ENCODE measurements at places on chromosomes 6 and 20.
A peak's percentile ranks its signal among the peaks of the same experiment; 100 is the strongest.

DNA sequence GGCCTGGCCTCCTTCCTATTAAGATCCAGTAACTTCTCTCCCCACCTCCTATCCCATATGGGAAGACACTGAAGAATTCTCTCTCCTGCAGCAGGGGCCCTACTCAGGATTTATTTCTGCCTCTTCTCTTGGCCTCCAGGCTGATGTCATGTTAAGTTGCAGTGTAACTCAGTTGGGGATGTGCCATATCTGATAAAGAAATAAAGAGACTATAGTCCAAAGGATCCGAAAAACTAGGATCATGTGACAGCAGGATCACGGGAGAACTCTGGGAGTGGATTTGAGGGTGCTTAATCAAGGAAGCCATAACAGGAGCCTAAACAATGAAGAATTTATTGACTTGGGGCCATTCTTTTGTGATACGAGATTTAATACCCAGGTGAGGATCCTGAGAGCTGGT, 38.5 kb upstream of the TGM6 start:
- DNase-seq = no peak
- H3K4me1 ChIP-seq = no peaks in the 10 kb centered on the region
- H3K36me3 ChIP-seq = no peaks in the 10 kb centered on the region
- no peak overlapping the region for H3K27ac ChIP-seq

GRCh38 chr6:153523390-153523789, 392.3 kb upstream of the RGS17 start:
- no peaks in the 10 kb centered on the region for H3K4me1 ChIP-seq
- no peak for DNase-seq
- H3K4me3 ChIP-seq = no peak overlapping the region
- no peaks in the 10 kb centered on the region for H3K27me3 ChIP-seq
- H3K27ac ChIP-seq = no peak overlapping the region

GRCh38 chr20:32024683-32025295, 14.6 kb downstream of the CCM2L start:
- no peaks in the 10 kb centered on the region for H3K36me3 ChIP-seq
- no peak overlapping the region for H3K4me3 ChIP-seq
- no peak overlapping the region for H3K27ac ChIP-seq
- H3K27me3 ChIP-seq = peaks cover 59% of the 10 kb centered on the region
- H3K4me1 ChIP-seq = peaks cover 3% of the 10 kb centered on the region
- DNase-seq = no peak

- H3K4me3 ChIP-seq = no peak overlapping the region
- H3K36me3 ChIP-seq = no peaks in the 10 kb centered on the region
- no peaks in the 10 kb centered on the region for H3K27me3 ChIP-seq
- peaks cover 5% of the 10 kb centered on the region for H3K4me1 ChIP-seq
- no peak for DNase-seq
Observed at GRCh38 chr6:16397623-16398022, 159.2 kb downstream of the GMPR start.

GRCh38 chr6:168122011-168122410, 43.0 kb upstream of the FRMD1 start:
- no peak overlapping the region for H3K4me3 ChIP-seq
- peaks cover 3% of the 10 kb centered on the region for H3K27me3 ChIP-seq
- no peak overlapping the region for H3K27ac ChIP-seq
- peak; percentile 41 for DNase-seq
- no peaks in the 10 kb centered on the region for H3K4me1 ChIP-seq
- no peaks in the 10 kb centered on the region for H3K36me3 ChIP-seq

DNA sequence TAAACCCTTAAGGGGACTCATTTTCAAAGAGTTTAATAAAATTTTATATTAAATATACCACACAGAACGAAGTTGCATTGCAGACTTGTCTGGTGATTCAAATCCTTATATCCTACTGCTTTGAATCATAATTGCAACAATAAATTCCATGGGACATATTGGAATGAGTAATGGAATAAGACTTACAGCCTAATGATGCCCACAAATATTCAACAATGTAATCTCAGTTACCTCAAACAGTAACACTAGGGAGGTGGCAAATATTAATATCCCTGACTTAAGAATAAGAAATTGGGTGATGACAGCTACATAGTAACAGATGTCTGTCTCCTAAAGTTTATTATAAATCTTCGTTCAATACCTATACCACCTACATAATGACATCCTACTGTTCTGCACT, 52.6 kb downstream of the BMP5 start:
- H3K27me3 ChIP-seq = no peaks in the 10 kb centered on the region
- no peaks in the 10 kb centered on the region for H3K4me1 ChIP-seq
- H3K27ac ChIP-seq = no peak overlapping the region
- no peaks in the 10 kb centered on the region for H3K36me3 ChIP-seq
- no peak for DNase-seq

DNA sequence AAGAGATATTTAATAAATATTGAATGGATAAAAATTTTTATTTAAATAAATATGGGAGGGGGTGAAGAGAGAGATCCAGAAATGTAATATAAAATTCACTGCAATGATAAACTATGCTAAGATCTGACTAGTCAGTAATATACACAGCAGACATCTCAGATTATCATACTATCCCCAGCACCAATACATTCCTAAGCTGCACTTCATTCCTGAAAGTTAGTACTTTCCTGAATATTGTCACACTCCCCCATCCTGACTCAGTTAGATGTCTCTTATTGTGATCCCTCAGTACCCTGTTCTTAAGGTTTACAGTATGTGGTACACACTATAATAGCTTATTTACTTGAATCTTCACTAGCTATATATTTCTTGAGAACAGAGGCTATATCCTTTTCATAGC, 88.3 kb upstream of the KCNQ5 start:
- no peak overlapping the region for H3K27ac ChIP-seq
- H3K36me3 ChIP-seq = no peaks in the 10 kb centered on the region
- H3K4me3 ChIP-seq = no peak overlapping the region
- no peaks in the 10 kb centered on the region for H3K27me3 ChIP-seq

GRCh38 chr6:21598674-21599023, 5.1 kb downstream of the SOX4 start:
- H3K4me1 ChIP-seq = peaks cover 13% of the 10 kb centered on the region
- no peak for DNase-seq
- H3K4me3 ChIP-seq = peak overlapping the region; percentile 67
- H3K27ac ChIP-seq = no peak overlapping the region
- H3K36me3 ChIP-seq = no peaks in the 10 kb centered on the region

DNA sequence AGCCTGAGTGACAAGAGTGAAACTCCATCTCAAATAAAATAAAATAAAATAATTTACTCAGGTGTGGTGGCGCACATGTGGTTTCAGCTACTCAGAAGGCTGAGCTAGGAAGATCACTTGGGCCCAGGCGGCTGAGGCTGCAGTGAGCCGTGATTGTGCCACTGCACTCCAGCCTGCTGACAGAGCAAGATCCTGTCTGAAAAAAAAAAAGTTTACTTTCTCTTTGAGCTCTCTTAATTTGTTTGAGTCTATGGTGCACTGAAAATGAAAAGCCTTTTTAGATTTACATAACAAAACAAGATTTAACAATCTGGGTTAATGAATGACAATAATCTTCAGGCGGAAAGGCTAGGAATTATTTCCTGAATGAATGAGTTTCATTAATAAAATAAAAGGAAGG, 23.3 kb upstream of the NHSL1 start:
- H3K4me3 ChIP-seq = no peak overlapping the region
- H3K27ac ChIP-seq = no peak overlapping the region
- no peak for DNase-seq
- no peaks in the 10 kb centered on the region for H3K36me3 ChIP-seq
- H3K4me1 ChIP-seq = no peaks in the 10 kb centered on the region
- no peaks in the 10 kb centered on the region for H3K27me3 ChIP-seq

DNA sequence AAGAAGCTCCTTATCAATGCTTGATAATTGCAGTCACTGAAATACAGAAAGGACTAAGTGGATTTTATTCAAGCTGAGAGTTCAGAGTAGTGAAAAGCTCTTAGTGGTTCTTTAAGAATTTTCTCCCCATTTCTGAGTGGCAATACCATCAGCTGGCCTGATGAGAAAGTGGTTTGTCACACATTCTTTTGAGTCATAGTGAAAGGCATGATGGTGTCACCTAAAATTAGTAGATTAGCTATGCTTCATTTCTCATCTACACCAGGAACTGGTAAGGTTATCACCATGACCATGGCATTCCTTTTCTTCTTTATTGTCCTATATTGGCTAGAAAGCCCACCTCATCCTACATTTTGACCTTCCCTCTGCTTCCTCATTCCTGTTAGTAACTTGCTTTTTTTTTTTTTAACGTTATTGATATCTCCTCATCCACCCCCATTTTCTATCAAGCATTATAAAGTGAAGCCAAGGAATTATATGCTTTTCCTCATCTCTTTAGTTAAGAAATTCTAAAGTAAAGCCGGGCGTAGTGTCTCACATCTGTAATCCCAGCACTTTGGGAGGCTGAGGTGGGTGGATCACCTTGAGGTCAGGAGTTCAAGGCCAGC, 67.4 kb upstream of the LOC128125822 start:
- DNase-seq = no peak
- H3K36me3 ChIP-seq = no peaks in the 10 kb centered on the region
- peaks cover 3% of the 10 kb centered on the region for H3K4me1 ChIP-seq

GRCh38 chr20:38585404-38586180, 4.6 kb downstream of the ADIG start:
- no peaks in the 10 kb centered on the region for H3K36me3 ChIP-seq
- peaks cover 4% of the 10 kb centered on the region for H3K4me1 ChIP-seq
- no peak for DNase-seq
- peaks cover 3% of the 10 kb centered on the region for H3K27me3 ChIP-seq
- H3K4me3 ChIP-seq = no peak overlapping the region
- H3K27ac ChIP-seq = no peak overlapping the region

DNA sequence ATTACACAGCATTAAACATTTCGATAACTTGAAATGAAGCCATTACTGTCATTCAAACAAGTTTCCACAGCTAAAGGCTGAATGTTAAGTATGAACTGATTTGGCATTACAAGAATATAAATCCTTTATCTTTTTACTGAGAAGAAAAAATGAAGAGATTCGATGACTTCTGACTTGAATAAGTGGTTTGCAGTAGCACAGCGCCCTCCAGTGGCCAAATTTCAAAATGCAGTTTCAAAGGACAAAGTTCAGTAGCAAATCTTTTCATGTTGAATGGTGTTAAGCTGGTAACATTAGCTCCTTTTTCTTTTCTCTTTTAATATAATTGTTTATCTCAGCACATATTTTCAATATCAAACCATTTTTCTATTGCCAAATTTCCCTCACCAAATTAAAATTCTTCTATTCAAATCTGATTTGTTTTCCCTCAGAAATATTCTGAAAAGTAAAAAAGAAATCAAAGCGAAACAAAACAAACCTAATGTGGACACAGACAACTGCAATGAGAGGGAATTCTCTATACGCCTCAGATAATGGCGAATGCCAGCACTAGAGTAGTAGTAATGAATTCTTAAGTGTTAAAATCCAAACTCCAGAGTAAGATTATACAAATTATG, 145.7 kb downstream of the BTBD9 start:
- no peaks in the 10 kb centered on the region for H3K27me3 ChIP-seq
- peak; percentile 84 for DNase-seq
- H3K27ac ChIP-seq = no peak overlapping the region
- H3K36me3 ChIP-seq = no peaks in the 10 kb centered on the region
- peaks cover 1% of the 10 kb centered on the region for H3K4me1 ChIP-seq

DNA sequence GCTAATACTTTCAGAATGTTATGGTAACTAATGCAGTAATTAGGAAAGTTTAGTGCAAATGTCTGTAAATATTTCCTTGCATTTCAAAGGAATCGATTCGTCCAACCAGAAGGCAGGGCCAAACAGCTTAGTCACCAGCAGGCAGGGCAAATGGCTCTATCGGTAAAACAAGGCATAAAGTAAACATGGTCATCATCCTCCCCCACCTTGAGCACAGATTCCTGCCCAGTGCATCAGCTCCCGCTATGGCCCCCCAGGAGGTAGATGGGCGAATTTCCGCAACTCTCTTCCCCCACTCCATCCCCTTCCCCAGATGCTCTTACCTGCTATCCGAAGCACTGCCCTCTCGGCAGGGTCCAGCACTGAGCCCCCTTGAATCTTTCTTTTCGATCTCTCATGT, 103.8 kb upstream of the BEND6 start:
- no peak overlapping the region for H3K27ac ChIP-seq
- H3K36me3 ChIP-seq = no peaks in the 10 kb centered on the region
- H3K4me3 ChIP-seq = peak overlapping the region; percentile 48
- no peak for DNase-seq
- no peaks in the 10 kb centered on the region for H3K27me3 ChIP-seq

- peaks cover 30% of the 10 kb centered on the region for H3K36me3 ChIP-seq
- peaks cover 5% of the 10 kb centered on the region for H3K27me3 ChIP-seq
- no peaks in the 10 kb centered on the region for H3K4me1 ChIP-seq
- H3K4me3 ChIP-seq = peak overlapping the region; percentile 30
- no peak overlapping the region for H3K27ac ChIP-seq
Observed at GRCh38 chr6:28090917-28091586, 10.7 kb downstream of the ZNF165 start.

- no peaks in the 10 kb centered on the region for H3K27me3 ChIP-seq
- no peak for DNase-seq
- no peaks in the 10 kb centered on the region for H3K4me1 ChIP-seq
- peak overlapping the region; percentile 7 for H3K27ac ChIP-seq
- no peak overlapping the region for H3K4me3 ChIP-seq
- H3K36me3 ChIP-seq = no peaks in the 10 kb centered on the region
Observed at GRCh38 chr6:140436023-140436811, 1061.8 kb upstream of the CITED2 start.

DNA sequence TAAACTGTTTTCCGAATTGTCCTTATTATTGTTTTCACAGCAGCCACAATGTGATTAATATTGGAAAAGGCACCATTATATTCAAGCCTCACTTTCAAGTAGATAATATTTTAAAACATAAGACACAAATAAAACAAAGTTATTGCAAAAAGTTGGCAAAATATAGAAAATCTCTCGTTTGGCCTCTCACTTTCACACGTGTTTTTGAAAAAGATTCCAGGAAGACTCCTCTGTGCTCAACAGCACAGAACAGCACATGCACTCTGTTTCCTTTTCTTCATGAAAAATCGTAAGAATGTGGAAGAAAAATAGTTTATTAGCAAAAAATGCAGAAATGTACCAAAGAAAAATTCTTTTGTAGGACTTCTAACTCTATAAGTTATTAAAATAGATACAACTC, 46.7 kb downstream of the PRKN start:
- no peak for DNase-seq
- no peaks in the 10 kb centered on the region for H3K36me3 ChIP-seq
- no peaks in the 10 kb centered on the region for H3K27me3 ChIP-seq
- H3K4me3 ChIP-seq = no peak overlapping the region
- H3K27ac ChIP-seq = no peak overlapping the region

- H3K36me3 ChIP-seq = no peaks in the 10 kb centered on the region
- H3K4me3 ChIP-seq = no peak overlapping the region
- H3K4me1 ChIP-seq = peaks cover 37% of the 10 kb centered on the region
- no peak for DNase-seq
Observed at GRCh38 chr6:5087389-5087788, 2.2 kb downstream of the PPP1R3G start.

- H3K4me3 ChIP-seq = no peak overlapping the region
- H3K4me1 ChIP-seq = peaks cover 37% of the 10 kb centered on the region
- no peaks in the 10 kb centered on the region for H3K27me3 ChIP-seq
- H3K36me3 ChIP-seq = no peaks in the 10 kb centered on the region
- peak overlapping the region; percentile 64 for H3K27ac ChIP-seq
Observed at GRCh38 chr20:17875106-17875980, 93.3 kb downstream of the SNX5 start.
